ENCODE measurements at places on chromosomes 5 and 9.

GRCh38 chr5:179862891-179863290, 4.3 kb upstream of the MRNIP start:
- DNase-seq, result no peak

- DNase-seq, result no peak
Measured at GRCh38 chr5:77224672-77225355, 14.3 kb downstream of the PDE8B start.

DNA sequence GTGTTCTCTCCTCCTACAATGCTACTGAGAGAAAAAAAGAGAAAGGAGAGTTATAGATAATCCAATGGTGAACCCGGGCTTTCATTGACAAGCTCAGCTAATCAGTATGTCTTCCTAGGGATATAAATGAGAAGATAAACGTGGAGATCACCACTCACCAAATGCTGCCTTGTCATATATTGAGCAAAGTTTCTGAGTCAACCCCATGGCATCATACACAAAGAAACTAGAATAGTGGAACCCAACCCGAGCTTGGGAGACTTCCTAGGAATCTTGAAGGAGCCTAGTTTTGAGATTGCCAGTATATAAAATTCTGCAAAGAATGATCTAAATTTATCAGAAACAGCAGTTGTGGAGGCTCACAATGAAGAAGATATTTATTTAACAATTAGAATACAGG, 47.8 kb downstream of the PTPN3 start:
- DNase-seq, result no peak

- DNase-seq, result peak; percentile 4
Measured at GRCh38 chr5:167634432-167634831, 657.0 kb upstream of the WWC1 start.

DNA sequence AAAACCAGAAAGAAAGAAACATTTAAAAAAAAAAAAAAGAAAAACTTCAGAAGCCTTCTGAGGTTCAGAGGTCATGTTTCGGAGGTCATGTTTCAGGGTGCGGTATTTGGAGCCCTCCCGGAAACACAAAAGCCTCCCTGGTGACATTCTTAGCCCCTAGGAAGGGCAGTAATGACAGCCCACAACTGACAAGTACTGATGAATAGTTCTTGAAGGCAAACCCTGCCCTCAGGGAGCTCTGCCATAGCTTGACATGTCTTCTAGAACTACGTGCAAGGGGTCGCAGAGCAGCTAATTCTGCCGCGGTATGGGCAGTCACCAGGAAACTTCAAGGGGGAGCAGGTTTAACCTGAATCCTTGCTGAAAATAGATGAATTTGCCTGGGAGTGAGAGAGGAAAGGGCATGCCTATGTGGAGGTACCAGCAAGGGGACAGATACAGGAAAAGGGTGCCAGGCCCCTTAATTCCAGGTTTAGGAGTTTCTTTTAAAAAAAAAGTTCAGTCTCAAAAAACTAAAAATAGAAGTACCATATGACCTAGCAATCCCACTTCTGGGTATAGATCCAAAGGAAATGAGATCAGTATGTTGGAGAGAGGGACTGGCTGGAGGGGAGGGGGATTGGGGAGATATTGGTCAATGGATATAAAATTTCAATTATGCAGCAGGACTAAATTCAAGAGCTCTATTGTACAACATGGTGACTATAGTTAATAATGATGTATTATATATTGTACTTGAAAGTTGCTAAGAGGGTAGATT, 98.4 kb downstream of the C9orf152 start:
- DNase-seq, result peak; percentile 17

DNA sequence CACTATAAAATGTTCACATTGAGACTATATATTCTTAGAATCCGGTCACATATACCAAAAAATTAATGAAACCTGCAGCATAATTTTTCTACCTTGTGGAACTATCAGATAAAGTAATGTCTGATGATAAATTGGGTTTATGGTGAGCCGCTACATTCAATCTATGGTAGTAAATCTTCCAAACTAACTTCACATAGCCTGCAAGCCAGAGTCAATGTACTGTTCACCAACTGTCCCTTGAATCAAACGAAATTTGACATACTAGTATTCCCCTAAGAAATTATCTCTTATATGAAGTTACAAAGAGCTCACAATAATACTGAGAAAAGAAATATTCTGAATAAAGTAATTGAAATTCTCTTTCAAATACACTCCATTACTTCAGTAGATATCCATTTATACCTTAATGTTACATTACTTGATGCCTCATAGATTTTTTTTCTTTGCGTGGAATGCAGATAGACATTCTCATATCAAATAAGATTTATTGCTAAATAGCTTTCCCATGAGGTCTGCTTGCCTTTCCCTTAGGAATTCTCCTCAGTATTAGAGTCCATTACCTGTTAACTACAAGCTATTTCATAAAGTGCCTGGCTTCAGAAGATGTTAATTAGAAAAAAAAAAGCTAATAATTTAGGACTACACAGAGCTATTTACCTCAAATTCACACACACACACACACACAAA, 169.5 kb downstream of the PTPRD start:
- no peak for DNase-seq

DNA sequence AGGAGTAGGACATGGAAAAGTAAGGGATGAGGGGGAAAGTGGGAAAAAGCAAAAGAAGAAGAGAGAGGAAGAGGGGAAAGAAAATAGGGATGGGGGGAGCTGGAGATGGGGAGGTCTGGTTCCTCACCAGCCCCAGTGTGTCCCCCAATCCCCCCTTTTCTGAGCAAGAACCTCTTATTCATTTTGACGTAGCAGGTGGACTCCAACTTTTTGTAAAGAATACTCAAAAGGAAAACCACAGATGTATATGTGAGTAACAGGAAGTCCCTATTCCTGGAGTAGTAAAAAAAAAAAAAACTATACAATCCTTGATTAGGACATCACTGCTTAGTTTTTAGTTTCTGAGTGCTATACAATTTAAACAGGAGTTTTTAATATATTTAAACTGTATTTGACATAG, 3.9 kb upstream of the CFAP95 start:
- no peak for DNase-seq

GRCh38 chr5:33944543-33945132, 8.5 kb downstream of the RXFP3 start:
- DNase-seq, result peak; percentile 14

DNA sequence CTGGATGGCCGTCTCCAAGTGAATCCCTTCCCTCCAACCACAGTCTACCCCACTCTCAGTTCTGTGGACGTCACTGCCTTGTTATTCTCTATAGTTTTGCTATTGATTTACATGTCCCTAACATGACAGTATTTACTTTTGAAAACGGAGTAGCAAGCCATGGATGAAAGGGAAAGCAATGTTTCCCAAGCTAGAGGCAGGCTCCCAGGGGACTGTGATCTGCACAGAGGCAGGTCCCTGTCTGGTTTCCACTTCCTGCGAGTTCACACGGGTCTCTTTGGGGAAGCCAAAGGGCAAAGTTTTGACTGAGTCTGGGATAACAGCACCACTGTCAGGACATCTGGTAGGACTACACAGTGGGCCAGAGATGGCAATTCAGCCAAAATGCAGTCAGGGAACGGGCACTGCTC, 12.7 kb downstream of the C9orf153 start:
- DNase-seq, result peak; percentile 75

- DNase-seq, result no peak
Measured at GRCh38 chr5:168931638-168932345, 352.6 kb upstream of the PANK3 start.

DNA sequence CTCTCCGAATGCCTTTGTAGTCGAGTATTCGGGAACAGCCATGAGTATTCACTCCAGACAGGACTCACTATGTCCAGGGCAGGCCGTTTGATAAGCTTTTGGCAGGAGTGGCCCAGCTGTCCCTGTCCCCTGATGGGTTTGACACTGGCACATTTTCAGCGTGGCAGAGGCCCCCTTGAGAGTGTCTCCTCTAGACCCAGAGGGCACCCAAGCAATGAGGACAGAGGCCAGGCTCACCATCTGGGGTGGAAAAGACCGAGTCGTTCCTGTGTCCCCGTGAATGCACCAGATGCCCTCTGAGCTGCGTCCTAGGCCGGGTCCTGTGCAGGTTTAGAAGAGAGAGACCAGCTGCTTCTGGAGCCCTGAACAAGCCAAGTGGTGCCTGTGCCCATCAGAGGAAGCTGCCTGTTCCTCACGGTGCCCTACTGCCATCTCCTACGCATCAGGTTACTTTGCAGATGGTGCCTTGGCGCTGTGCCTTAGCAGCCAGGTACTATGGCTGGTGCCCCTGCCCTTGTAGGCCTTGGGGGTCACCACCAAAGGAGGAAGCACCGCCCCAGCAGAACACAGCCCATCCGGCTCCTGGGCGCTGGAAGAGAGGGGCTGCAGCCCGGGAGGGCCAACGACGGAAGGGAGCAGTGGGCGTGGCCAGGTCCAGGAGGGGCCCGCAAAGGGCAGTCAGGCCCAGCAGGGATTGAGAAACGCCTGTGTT, 42.4 kb downstream of the LRSAM1 start:
- DNase-seq, result peak; percentile 32

DNA sequence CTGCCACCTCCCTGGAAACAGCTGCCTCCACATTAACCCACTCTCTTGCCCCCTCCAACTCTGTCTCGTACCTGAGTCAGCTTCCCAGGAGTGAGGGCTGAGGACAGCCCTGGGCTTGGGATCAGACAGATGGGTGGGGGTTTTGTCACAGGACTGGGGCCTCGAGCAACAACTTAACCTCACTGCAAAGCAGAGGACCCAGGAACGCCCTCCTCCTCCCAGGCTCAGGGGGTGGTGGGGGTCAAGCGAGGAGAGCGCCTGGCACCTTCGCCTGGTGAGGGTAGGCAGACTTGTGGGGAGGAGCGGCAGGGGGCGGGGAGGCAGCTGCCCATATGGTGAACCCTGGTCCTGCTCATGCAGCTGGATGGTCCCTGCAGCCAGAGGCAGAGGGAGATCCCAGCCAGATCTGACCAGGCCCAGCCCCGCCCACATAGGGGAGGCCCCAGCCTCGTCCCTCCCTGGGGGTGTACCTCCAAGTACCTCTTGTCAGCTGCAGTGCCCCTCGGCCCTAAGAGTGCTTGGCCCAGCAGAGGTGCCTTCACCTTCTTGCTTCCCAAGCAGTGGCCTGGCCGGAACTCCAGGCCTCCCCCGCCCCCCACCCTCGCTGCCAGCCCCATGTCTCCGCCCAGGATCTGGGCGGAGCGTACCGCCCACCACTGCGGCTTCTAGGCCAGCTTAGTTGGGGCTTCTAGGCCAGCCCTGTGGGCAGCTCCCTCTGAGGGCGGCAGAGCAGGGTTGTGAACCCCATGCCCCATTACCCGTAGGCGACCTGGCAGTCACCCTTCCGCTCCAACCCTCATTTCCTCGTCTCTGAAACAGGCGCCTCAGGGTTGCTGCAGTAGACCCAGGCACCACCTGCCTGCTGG, at the start of gene SARDH:
SARDH (minus strand) TSS at position 579 of the 866 bp plus-strand sequence. CDS start 4,179 bp downstream, outside the sequence.
- DNase-seq, result peak; percentile 97

GRCh38 chr5:3931976-3932375, 336.3 kb downstream of the IRX1 start:
- DNase-seq, result no peak

DNA sequence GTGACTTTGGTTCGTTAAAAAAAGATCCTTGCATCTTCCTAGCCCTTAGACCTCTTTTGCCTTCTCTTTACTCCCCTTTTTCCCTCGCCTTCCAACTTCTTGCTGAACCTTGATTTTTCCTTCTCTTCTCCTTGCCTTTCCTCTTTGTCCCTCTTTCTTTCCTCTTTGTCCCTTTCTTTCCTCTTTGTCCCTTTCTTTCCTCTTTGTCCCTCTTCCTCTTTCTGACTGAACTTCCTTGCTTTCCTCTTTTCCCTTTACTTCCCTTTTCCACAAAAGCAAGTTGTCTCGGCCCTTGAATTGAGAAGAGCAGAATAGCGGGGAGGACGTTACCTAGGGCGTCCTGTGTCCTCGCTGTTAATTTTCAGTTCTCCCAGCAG, 1.4 kb upstream of the MLLT3 start:
- DNase-seq, result peak; percentile 64

DNA sequence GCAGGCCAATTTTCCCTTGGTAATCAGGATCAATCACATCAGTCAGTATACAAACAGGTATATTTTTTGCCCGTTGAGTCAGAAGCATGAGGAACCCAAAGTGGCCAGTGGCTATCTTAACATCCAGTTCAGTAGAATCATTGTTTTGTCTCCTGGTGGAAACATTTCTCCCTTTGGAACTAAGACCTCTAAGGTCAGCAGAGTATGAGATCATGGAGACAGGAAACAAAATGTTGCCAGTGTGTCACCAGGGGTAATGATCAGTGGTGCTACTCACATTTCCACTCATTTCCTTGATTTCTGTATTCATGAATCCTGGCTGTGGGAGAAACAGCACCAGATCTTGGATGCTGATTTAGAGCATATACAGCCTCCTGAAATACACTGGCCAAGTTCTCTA, 553.0 kb downstream of the CSNK1G3 start:
- no peak for DNase-seq

GRCh38 chr5:113612060-113612496, 98.6 kb downstream of the YTHDC2 start:
- DNase-seq, result peak; percentile 63

DNA sequence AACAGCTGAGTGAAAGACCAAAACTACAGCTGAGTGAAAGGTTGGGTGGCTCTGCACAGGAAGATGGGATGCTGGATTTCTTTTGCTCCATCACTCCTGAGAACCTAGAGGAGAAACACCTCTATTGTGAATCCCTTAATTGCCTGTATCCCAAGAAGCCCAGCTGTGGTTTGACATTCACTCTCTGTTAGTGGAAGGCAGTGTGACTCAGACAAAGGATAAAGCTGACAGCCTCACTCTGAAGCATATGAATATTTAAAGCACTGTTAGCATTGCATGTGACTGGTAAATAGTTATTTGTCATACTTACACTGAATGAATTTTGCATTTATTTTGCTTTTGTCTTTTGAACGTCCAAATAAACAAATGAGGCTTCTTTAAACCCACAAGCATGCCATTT, 367.1 kb upstream of the RIOK2 start:
- peak; percentile 77 for DNase-seq

DNA sequence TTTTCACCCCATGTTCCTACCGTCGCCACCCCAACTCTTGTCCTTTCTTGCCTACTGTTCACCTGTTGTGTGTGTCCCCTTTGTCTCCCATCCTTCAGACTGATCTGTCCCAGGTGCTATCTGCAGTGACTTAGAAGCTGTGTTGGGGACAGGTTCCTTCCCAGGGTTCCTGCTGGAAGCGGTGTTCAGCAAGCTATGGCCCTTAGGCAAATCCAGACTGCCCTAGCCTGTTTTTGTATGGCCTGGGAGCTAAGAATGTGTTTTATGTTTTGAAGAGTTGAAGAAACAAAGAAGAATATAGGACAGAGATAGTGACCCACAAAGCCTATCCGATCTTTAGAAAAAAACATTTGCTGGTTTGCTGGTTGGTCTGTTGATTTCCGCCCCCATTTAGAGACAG, 236.4 kb downstream of the GOLPH3 start:
- DNase-seq, result no peak
